ENCODE measurements at places on chromosomes 3 and 15.

DNA sequence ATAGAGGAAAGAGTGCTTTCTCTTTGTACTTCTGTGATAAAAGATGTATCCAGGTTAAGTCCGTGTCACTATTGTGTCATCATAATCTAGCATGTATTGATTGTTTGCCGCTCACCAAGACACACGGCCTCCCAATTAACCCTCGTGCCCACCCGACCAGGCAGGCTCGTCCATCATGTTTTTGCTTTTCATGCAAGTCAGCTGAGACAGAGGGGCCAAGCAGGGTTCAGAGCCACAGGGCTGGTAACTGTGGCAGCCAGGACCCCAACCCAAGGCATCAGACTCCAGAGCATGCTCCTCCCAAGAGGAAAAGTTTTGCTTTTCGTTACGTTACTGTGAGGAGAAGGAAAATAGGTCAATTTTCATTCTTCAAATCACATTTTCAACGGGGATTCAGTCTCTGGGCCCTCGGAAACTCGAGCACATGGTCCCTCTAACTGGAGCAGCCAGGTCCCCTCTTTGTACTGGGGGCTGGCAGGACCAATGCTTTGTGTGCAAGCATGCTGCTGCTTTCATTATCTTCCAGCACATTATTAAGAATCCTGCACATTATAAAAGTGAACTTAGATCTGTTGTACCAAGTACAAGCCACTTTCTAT is 161.1 kb upstream of the TOPAZ1 start:
- no peak for DNase-seq

DNA sequence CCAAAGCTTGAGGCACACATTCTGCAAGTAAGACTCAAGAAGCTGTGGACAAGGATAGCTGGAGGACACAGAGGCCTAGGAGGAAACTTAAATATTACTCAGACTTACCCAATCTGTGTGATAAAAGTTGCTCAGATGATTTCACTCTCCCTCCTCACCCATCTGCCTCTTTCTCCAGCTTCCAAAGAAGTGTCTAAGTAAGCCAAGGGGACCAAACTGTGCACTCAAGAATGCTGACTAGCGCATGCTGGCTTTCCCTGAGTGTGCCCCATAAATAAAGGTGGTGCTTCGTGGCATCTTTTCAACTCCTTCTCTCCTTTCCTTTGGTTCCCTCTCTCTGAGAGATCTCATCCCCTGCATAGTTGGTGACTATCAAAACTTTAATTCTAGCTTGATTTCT is 211.0 kb upstream of the LMCD1 start:
- DNase-seq, result no peak

- DNase-seq, result no peak
Measured at GRCh38 chr3:63679186-63679585, 26.7 kb downstream of the SNTN start.

DNA sequence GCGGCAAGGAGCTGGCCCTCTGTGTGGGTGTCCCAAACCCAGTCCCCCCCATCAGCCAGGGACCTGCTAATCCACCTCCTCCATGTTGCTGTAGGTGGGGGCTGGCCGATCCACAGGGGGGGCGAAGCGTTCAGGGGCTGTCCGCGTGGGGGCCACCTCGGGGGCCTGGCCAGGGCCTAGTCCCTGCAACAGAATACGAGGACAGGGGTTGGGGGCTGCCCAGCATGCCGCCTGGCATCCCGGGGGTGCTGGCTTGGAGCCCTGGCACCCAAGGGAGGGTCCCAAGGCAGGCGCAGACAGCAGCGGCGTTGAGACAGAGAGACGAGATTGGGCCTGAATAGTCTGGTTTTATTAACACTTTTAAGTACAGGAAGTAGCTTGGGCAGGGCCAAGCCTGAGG is 3.8 kb upstream of the QARS1 start:
- no peak for DNase-seq

GRCh38 chr3:52006017-52006819 is 10.5 kb upstream of the RPL29 start:
- DNase-seq, result no peak

DNA sequence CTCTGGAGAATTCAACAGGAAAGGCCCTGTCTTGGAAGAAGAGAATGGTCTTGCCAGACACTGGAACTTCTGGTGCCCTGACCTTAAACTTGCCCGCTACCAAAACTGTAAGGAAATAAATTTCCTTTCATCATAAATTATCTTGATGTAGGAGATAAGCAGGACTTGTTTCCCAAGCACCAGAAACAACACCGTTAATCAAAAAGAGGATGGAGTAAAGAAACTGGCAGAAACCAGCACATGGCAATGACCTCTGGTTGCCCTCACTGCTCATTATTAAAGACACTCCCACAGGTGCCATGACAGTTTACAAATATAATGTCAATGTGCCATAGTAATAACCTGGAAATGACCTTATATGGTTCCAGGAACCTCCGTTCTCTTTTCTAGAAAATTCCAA is 426.1 kb downstream of the EDEM1 start:
- DNase-seq, result no peak

DNA sequence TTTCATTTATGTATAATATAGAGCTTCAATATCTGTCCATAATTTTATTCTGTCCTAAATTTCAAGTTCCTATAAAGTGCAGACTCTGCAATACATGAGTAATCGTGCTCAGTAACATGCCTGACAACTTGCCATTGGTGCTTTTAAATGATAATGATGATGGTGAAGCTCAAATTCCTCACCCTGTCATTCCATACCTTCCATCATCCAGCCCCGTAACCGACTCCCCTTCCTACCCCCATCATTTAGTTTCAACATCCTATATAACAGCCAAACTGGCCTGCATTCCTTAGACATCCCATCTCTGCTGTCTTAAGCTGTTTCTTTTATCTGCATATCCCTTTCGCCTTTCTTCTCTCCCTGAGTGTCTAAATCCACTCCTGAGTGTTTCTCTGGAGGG is 67.2 kb upstream of the DLG1 start:
- DNase-seq, result no peak

DNA sequence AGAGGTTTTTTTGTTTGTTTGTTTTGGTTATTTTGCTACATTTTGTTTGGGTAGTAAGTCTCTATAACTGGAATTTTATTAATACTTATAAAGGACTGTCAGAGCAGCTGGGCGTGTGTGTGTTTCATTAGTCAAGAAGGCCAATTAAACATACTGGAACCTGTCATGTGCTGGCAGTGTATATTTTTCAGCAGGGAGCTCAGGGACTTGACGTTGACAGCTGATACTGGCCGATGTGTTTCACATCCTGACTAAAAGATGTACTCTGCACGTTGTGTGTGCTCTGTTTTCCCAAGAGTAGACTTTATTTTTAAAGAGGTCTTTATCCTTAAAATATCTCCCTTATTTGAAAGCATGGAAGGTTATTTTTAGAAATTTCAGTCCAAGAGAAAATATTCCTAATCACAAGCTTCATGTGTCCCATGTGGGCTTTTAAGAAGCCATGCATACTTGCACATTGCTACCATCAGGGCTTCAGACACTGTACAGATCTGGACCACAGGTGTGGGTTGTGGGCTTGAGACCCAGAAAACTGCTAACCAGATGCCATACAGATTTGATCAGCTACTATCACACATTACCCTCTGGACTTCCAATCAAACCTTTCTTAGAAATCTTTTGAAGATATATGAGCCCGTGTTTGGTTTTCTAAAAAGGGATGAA is 135.9 kb downstream of the FEZF2 start:
- no peak for DNase-seq

DNA sequence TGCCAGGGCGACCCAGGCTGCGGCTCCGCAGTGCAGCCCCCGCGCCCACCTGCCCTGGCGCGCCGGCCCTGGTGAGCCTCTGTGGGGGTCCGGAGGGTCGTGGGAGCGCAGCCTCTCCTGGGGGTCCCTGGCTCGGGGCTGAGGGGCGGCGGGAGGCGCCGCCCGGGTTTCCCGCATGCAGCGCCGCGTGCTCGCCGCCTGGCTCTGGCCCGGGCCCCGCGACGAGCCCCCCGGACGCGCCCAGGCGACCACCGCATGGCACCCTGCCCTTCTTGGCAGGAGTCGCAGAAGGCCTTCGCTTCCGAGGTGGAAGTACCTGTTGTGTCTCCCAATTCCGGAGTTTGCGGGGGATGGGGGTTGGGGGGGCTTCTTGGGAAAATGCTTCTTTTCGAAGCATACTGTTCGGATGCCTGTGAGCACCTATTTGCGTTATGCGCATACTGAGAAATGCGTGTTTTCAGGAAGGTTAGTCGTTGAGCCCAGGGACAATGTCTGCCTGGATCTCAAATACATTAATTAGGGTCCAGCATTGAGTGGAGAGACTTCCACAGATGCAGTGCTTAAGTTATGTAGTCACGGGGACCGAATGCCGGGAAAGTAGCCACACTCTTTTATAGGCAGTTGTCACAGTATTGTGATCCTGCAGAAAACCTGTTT is 1.3 kb downstream of the GABRA5 start:
- no peak for DNase-seq

- no peak for DNase-seq
Measured at GRCh38 chr3:193124861-193125260, 116.2 kb upstream of the PLAAT1 start.

DNA sequence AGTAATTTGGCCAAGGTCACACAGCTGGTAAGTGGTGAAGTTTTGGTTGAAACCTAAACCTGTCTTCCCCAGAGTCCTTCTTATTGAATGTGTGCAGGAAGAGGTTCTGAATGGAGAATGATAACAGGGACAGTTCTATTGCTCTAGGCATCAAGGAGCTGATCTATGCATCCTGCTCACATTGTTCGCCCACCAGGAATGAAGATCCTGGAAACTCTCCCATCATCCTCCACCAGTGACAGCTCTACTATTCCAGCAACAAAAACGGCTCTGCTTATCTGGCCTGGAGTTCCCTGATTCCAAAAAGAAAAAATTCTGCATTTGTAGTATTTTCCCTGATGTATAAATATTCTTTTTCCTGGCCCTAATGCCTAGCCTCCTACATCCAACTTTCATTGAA is 16.4 kb upstream of the TNFAIP8L3 start:
- no peak for DNase-seq

DNA sequence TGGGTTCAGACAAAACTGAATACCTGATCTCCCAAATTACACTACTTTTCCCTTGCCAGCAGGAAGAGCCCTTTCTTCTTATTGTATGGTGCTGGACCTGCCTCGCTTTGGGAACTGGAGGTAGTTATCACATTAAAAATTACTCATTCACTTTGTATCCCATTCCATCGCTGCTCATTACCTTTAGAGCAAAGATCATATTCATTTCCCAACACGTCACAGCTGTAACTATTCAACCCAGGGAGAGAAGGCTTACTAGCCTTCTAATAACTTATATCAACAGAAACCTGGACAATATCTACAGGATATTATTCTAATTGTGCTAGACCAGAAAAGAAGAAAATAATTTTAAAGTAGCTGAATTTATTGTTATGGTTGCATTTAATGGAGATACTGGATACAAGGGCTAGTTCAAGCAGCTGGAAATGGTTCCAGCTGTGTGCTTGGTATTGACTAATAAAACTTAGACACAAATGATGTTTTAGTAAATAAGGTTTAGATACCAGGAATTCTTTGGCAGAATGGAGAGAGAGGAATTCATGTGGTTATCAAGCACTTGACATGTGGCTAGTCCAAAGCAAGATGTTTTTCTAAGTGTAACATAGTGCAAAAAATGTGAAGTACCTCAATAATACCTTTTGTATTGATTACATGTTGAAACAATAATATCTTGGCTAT is 656.3 kb downstream of the ROBO1 start:
- DNase-seq, result no peak

- DNase-seq, result no peak
Measured at GRCh38 chr3:100155128-100155527, 40.8 kb upstream of the FILIP1L start.

GRCh38 chr3:167814441-167814951 is 79.0 kb downstream of the SERPINI1 start:
- peak; percentile 35 for DNase-seq

DNA sequence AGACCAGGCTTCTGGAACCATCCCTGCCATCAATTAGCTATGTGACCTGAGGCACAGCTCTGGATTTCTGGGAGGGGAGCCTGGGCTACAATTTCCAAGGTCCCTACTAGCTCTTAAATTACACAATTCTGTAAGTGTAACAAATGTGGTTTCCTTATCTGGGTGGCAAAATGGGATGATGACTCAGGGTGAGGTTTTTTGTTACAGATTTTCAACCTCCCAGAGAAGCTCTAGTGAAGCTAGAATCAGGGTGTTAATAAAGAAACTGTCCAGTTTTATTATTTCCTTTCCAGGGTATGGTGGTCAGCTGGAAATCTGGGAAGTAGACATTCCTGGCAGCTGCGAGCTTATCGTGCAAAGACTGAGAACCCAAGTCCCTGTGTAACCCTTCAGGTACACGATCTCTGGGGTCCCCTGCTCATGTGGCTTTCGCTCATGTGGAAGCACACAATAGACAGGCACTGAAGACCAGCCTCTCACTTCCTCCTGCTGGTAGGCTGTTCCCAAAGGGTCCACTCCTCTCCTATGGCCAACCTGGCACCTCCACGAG is 7.3 kb downstream of the RAB27A start:
- no peak for DNase-seq

DNA sequence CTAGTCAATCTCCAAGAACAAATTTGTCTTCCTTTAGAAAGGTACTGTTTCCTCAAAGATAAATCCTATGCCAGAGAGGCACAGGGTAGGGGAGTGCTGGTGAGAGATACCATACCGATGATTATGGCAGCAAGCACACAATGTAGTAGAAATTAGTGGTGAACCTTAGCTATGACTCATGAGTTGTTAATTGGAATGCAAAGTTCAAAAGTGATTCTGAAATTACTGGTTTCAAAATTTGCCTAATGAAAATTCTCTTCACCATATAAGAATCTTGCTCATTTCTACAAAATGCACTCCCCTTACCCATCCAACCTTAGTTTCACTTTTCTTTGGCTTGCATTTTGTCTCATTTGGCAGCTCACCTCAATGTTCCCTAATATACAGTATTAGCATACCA is 139.5 kb upstream of the SLC2A2 start:
- DNase-seq, result no peak

DNA sequence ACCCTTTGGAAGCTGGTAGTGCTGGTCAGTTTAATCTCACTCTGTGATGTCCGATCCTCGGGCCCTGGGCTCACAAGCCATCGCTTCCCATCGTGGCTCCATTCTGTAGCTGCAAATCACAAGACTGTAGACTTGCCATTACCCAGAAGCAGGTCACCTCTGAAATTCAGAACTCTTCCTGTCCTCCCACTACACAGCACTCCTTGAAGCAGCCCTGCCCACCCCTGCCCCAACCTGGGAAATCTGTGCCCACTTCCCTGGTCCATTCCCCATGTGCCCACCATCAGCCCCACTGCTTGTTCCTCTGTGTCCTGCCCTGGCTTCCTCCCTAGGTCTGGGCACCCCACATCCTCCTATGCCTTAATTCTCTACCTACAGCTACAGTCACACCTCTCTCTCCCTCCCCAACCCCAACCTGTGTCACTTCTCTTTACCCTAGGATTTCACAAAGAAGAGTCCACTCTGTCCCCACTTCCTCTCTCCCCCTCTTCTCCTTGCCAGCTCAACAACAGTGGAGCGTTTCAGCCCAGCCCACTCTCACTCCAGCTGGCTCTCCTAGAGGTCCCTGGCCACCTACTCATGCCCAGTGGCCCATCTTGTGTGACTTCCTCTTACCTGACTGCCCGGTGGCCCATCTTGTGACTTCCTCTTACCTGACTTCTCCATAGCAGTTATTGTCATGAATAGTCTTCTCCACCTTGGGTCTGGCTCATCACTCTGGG is 8.3 kb downstream of the ZNF710 start:
- no peak for DNase-seq

All from hypothalamus (tissue), 51 donors.